HCT116 (cell line): ENCODE measurements at places on chromosomes 16 and 17. TPM values are rescaled to one million over a fixed set of nuclear protein-coding genes. Genes with fewer than 3 reads are reported as not detected.

DNA sequence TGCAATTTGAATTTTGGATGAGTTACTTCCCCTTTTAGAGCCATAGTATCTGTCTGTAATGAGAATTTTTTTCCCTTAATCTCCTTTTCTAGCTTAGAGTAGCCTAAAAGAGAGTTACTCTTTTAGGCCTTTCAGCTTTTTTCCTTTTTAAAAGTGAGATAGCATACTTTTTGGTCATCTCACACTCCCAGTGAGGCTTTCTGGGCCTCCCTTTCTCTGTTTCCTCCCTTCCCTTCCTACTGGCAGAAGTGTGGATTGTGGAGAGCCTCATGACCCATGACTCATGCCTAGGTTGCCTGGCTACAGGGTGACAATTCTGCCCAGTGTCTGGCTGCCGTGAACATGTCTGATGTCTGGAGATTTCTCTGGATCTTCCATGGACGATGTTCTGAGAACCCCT lies 15.2 kb downstream of the KRT23 start:
- H3K27ac ChIP-seq, result peak overlapping the region; percentile 69
- peaks cover 40% of the 10 kb centered on the region for H3K4me1 ChIP-seq
- DNase-seq, result no peak
- 0 out of 2 replicates have a peak overlapping the region, but pooled peaks have one; percentile 5 for H3K4me3 ChIP-seq

GRCh38 chr17:19016881-19017280 lies 12.3 kb upstream of the FAM83G start:
- H3K36me3 ChIP-seq, result no peaks in the 10 kb centered on the region

GRCh38 chr17:12851901-12852435 lies 62.7 kb downstream of the ARHGAP44 start:
- no peaks in the 10 kb centered on the region for H3K4me1 ChIP-seq
- no peaks in the 10 kb centered on the region for H3K27me3 ChIP-seq
- H3K27ac ChIP-seq, result no peak overlapping the region
- H3K4me3 ChIP-seq, result no peak overlapping the region
- no peaks in the 10 kb centered on the region for H3K36me3 ChIP-seq

DNA sequence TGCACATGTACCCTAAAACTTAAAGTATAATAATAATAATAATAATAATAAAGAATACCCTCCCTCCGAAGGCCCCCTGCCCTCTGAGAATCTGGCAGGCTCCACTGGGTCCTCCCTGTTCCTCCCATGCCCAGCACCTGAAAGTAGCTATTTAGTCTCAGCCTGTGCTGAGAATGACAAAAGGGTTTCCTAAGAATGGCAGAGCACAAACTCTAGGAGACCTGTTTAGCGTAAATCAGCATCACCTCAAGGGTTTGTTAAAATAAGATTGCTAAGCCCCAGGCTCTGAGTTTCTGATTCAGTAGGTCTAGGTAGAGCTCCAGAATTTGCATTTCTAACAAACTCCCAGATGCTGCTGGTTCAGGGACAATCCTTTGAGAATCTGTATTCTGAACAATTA lies 606.8 kb upstream of the CDH11 start:
- no peaks in the 10 kb centered on the region for H3K4me1 ChIP-seq
- H3K27me3 ChIP-seq, result no peaks in the 10 kb centered on the region
- H3K36me3 ChIP-seq, result no peaks in the 10 kb centered on the region
- no peak overlapping the region for H3K4me3 ChIP-seq
- no peak for DNase-seq

DNA sequence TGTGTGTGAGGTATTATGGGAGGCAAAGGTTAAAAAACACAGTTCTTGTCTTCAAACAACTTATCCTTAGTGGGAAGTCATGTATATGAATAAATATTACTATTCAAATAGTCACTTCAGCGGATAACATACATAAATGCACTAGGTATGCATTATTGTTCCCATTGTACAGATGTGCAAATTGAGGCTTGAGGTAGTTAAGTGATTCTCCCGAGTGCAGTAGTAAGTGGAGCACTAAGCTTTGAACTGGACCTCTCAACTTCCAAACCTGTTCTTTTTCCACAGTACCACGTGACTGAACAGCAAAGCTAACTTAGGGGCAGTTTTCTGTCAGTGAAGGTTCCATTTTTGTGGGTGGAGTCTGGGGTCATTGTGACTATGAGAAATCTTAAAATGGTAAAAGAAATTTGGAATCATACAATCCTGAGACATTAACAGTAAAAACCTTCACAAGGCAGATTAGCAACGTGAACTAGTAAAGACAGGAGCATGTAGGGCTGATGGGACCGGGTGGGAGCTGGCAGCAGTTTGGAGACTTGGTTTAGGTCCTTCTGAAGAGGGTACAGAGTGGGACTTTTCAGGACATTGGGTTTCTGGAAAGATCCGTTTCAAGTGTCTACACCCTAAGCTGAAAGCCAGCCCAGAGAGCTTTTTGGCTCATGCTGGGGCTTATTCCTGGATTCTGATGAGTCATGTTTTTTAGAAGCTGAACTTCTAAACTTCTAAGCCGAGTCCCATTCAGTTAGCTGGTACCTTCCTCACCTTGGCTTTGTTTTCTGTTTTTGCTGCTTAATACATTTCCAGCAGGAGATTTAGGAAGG lies 204.9 kb downstream of the PRKCA start:
- peak overlapping the region; percentile 64 for H3K27ac ChIP-seq
- DNase-seq, result peak; percentile 33
- H3K4me3 ChIP-seq, result no peak overlapping the region
- H3K27me3 ChIP-seq, result peaks cover 5% of the 10 kb centered on the region; the same call in 1 of the 2 replicates
- no peaks in the 10 kb centered on the region for H3K36me3 ChIP-seq

MT1M gene
- total RNA-seq, result 0.39 TPM

ZSCAN10 gene
- 0.76 TPM for total RNA-seq
